ENCODE measurements at places on chromosomes 6 and 20. TPM values are rescaled to one million over a fixed set of nuclear protein-coding genes. Genes with fewer than 3 reads are reported as not detected.

Gene DAAM2
- 9.6 TPM for total RNA-seq

DNA sequence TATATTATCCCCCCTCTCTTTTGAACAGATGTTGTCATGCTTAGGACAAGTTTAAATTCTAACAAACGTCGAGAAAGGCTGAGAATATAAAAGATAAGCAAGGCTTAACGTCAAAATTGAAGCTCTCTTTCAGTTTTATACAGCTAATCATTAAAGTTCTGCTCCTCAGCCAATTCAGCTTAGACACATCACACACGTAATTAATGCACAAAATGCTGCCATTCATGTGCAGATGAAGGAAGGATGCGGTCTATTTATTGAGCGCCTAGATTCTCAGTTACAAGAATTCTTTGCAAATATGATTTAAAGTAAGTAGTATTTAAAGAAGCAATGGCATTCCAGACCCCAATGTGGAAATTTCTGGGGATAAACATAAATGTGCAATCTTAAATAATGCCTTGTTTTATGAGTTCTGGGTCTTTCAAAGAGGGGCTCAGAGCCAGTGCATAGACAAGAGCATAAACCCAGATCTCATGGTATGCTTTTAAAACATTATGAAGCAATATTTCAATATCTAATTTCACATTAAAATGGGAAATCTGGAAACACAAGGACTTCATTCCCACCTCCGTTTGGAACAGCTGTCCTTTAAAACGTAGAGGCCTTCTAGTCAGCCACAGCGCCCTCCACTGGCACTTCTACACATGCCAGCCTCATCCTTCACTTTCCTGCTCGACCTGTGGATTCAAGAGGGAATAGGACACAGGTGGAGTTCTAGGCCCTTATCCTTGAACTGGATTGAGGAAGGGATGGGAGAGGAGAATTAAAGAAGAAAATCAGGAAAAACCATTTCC, 85.8 kb downstream of the LYRM4 start:
- no peak for DNase-seq

GRCh38 chr6:144219056-144219685, 66.0 kb upstream of the UTRN start:
- peak; percentile 41 for DNase-seq

DNA sequence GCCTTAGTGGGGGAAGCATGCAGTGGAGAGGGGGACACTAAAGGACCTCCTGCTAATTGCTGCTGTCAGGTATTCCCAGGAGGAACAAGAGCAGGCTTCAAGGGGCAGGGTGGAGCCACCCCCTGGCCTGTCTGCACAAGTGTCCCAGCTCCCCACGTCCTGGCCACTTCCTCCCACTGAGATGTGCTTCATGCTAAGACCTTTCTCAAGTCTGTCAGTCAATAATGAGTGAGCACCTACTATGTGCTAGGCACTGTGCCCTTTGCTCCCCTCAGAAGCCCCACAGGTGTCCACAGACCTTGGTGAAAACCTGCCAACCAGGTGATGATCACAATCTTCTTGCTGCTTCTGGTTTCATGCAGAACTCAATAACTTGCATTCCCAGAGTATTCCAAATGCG, 147.9 kb downstream of the UNC5CL start:
- no peak for DNase-seq
